ENCODE measurements at places on chromosomes 7 and 10.

DNA sequence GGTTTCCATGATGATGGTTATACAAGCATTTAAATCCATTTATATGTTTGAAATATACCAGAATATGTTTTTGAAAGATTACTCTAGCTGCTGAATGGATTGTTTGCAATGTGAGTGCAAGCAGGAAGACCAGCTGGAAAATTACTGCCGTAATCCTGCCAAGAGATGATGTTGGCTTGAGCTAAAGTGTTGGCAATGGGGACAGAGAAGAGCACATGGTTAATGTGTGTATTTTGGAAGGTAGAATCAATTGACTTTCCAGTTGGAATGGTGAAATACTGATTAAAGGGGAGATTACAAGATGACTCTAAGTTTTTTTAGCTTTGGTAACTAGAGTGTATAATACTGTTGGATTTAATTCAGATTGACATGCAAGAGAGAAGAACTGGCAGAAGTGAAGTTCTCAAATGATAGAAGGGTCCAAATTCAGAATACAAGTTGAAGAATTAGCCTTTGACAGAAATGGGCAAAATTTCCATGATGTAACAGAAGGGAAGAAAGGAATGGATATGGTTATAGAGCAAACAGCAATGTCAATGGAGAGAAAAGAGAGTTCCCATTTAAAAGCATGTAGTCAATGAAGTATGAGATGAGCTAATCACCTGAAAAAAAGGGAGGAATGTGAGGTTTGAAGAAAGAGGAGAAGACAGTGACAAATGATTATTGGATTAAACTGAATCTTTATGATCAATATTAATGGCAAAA lies 422.0 kb downstream of the CDC14C start:
- no peak for DNase-seq

DNA sequence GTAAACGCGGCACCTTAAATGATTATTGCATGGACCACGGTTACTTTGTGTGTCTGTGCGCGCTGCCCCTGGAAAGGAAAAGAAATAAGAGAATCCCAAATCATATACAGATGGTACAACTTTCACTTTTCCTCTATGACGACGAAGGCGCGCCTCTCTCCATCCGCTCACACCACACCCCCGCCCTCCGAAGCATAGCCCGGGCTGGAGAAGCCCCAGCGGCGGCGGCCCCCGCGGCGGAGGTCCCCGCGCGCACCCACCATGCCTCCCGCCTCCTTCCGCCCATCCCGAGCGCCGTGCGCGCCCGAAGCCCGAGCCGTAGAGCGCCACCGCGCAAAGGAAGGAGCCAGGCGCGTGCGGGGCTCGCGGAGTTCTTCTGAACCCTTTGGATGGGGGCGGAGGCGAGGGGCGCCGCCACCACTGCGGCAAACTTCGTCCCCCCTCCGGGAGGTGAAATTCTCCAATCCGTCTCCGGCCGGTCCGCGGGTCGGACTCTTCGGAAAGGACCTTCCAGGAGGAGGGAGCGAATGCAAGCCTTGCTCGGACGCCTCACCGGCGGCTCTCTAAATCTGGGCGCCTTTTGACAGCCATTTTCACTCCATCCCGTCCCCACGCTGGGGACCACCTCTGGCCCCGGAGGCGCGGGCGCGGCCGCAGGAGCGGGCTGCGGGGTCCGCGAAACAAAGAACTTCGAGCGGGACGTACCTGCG lies 588 bp downstream of the GLI3 start:
- no peak for DNase-seq

DNA sequence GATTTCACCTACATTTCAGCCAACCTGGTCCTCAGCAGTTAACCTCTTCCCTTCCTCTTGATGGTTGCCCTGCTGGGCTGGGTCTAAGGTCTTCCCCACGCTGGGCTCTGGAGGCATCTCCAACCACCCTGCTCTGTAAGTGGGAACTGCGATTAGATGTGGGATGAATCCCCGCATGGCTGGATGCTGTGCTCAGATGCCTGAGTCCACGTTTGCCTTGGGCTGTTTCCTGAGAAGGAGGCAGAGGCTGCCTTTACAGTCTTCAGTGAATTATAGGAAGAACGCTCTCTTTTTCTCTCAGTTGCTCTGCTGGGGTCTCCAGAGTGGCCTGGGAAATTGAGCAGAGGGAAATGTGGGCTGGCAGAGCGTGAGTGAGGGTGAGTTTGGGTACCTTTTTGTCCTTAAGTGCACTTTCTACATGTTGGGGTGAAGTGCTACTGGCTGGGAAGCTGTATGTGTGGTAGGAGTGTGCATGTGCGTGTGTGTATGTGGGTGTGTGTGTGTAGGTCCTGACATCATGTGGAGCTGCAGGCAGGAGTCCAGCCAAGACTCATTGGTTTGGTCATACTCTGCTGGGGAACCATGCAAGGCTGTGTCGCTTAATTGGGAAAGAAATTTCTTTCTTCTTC lies 1.5 kb downstream of the GIMAP8 start:
- no peak for DNase-seq

GRCh38 chr7:25482631-25483030 lies 254.3 kb upstream of the NPVF start:
- no peak for DNase-seq

DNA sequence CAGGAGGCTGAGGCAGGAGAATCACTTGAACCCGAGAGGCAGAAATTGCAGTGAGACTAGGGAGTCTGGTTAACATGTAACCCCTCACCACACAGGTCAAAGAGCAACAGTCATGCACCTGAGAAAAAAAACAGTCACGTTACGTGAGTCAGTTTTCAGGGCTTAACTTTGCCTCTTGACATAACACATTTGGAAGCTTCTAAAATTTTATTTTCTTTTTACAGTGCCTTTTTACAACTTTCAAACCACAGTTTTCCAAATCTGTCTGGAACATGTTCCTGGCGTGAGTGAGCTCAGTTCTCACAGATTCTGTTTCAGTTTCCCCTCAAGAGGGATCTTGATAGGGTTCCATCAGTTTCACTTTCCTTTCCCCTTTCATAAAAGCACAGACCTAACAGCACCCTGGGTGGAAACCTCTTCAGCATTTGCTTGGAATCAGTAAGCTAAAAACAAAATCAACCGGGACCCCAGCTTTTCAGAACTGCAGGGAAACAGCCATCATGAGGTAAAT lies 4.4 kb downstream of the IFIT3 start:
- DNase-seq: no peak

- no peak for DNase-seq
These were observed 2.9 kb downstream of the CDK14 start for GRCh38 chr7:90599038-90599437.

- DNase-seq: no peak
These were observed 26.6 kb downstream of the MKX start for GRCh38 chr10:27719052-27719451.

DNA sequence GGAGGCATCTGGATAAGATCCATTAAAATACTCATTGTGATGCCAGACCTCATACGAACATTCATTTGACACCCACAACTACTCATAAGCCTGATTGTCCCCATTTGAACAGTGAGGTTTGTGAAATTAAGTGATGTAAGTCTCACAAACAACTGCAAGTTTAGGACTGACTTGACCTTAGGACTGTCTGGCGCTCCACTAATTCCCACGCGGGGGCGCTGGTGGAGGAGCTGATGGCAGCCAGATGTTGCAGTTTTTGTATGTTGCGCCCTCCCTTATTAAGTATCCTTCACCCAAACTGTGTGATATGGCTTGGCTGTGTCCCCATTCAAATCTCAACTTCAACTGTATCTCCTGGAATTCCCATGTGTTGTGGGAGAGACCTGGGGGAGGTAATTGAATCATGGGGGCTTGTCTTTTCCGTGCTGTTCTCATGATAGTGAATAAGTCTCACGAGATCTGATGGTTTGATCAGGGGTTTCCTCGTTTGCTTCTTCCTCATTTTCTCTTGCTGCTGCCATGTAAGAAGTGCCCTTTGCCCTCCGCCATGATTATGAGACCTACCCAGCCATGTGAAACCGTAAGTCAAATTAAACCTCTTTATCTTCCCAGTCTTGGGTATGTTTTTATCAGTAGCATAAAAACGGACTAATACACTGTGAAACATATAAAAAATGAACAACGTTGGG lies 20.3 kb upstream of the TIAL1 start:
- no peak for DNase-seq

DNA sequence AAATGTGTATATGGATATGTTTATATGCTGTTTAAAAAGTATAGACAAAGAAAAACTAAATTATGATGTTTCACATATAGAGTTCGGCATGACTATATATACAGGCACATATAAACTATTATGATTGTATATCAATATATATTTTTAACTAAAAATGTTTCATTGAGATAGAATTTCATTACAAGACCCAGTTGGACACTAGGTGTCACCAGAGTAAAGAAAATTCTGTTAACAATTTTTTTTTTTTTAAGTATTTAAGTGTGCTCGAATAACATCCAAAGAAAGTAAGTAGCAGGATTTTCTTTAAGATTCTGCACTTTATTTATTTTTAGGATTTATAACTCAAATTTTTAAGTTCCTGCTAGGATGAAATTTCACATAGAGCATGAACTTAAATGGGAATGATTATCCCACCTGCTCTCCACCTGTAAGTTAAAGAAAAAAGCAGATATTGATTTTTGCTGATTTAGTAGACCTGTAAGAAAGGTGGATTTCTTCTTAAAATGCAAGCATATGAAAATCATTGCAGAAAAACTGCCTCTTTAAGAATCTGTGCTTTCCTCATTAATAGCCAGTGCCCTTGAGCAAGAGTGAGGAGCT lies 961.5 kb downstream of the PCDH15 start:
- no peak for DNase-seq

GRCh38 chr7:100804681-100805431 lies 22.5 kb downstream of the EPHB4 start:
- no peak for DNase-seq

DNA sequence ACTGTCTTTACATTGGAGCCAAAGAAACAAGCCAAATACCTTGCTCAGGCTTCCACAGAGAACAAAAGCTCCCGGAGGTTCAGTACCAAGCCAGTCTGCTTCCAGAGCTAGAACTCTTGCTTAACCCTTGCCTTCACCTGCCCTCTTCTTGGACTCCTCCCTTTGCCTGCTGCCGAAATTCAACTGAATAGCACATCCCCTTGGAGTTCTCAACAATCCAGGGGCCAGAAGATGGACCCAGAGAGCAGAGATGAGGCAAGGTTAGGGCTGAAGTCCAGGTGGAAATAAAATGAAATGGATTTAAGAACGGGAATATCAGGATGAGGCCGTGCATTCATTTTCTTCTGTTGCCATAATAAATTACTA lies 876 bp upstream of the PIK3AP1 start:
- DNase-seq: no peak

DNA sequence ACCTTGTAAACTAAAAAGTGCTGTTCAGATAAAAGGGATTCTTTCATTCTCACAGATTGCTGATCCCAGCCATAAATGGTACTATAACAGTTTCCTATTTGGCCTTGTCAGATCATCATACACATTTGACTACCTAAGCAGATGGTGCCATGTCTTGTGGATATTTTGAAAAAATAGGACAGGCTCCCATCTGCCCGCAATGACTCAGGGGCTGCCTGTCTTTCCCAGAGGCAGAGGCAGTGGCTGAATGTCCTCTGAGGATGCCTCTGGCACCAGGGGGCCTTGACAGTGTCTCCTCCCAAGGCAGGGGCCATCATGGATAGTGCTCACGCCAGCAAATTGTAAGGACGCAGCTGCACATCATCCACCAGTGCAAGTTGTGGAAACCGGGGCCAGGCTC lies 323.0 kb upstream of the PODXL start:
- DNase-seq: no peak

GRCh38 chr7:157058068-157058467 lies 47.6 kb upstream of the MNX1 start:
- no peak for DNase-seq

- no peak for DNase-seq
These were observed 86.7 kb downstream of the MDFIC start for GRCh38 chr7:115008465-115009114.

DNA sequence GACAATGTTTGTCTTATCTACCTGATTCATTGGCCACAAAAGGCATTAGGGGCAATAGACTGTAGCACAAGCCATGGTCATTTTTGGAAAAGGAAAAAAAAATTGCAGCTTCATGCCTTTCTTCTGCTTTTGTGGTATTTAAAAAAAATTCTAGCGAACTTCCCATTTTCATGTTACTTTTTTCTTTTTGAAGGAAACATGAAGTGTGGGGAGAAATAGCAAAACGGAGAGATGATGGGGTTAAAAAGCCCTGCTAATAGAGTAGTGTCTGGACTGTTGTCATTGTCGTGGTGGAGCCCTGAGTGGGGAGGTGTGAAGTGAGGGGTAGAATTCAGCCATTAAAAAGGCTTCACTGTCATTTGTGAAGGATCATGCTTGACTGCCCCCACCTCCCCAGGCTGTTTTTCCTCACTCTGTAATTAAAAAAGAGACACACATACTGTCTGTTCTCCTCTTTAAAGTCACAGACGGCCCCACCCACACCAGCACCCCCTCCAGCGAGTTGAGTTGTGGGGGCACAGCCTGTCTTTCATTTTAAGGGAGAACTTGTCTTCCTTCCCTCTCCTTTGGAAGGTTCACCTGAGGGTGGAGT lies 272.4 kb downstream of the CREB5 start:
- DNase-seq: no peak

DNA sequence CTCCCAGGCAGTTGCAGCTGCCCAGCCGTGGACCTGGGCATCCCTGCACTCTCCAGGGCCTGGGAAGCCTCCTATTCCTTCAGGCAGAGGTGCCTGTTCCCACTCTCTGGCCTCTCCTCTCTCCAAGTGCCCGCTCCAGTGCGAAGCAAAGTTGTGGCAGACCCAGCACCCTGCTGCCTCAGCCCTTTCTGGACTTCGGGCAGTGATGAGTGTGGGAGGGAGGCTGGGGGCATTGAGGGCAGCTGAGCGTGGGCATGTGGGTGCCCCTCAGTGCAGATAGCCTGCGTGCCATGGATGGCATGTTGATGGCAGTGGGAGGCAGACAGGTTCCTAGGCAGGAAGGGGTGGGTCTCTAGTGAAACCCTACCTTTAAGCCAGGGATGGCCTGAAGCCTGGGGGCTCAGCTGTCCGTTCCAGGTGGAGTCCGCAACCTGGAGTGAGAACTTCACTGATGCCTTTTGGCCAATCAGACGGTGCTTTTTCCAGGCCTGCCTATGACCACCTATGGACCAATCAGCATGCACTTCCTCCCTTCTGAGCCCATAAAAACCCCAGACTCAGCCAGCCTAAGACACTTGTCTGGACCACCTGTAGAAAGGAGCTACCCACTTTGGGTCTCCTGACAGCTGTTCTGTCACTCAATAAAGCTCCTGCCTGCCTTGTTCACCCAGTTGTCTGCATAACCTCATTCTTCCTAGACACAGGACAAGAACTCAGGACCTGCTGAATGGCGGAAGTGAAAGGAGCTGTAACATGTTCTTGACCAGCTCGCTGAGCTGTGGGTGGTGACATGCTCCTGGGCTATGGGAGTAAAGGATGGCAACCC lies 26.1 kb downstream of the SVIL start:
- DNase-seq: no peak

GRCh38 chr7:149884016-149884415 lies 10.2 kb downstream of the ATP6V0E2 start:
- no peak for DNase-seq

DNA sequence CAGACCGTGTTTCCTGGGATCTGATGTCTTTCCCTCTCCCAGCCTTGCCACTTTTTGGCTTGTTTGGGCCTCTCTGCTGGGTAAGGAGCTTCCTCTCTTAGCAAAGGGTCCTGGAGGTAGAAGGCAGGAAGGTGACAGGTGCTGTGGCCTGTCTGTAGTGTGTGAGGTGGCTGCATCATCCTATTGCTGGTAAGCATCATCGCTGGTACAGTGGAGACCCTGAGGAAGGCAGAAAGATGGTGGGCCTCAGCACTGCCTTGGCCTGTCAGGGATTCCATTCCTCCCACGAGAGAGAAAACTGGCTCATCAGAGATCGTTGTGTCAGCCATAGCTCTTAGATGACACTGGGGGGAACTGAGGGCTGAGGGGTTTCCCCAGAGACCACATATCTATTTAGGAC lies 46.5 kb downstream of the ZMIZ1 start:
- no peak for DNase-seq
